ENCODE measurements at places on chromosomes 16 and 17. TPM values are rescaled to one million over a fixed set of nuclear protein-coding genes. Genes with fewer than 3 reads are reported as not detected.

DNA sequence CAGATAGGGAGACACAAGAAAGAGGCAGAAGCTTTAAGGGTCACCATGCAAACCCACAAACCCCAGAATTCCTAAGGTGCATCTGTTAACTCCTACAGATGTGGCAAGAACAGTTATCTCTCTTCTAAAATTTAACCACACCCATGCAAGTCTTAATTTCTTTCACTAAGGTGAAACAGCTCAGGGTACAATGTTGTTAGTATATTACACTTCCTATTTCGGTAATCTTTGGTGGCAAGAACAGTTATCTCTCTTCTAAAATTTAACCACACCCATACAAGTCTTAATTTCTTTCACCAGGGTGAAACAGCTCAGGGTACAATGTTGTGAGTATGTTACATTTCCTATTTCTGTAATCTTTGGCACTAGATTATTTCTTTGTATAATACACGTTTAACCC, 6.6 kb downstream of the CCL23 start:
- H3K27me3 ChIP-seq = no peaks in the 10 kb centered on the region
- H3K4me3 ChIP-seq = no peak overlapping the region
- H3K36me3 ChIP-seq = no peaks in the 10 kb centered on the region
- H3K4me1 ChIP-seq = no peaks in the 10 kb centered on the region
- H3K27ac ChIP-seq = no peak overlapping the region

- no peak for DNase-seq
- peaks cover 1% of the 10 kb centered on the region for H3K27me3 ChIP-seq
- no peaks in the 10 kb centered on the region for H3K4me1 ChIP-seq
- H3K27ac ChIP-seq = no peak overlapping the region
These were observed 72.7 kb downstream of the SDR42E1 start for GRCh38 chr16:81938326-81939163.

- no peaks in the 10 kb centered on the region for H3K36me3 ChIP-seq
- H3K27me3 ChIP-seq = peaks cover 20% of the 10 kb centered on the region
- H3K4me1 ChIP-seq = peaks cover 19% of the 10 kb centered on the region
These were observed 109.0 kb downstream of the SYCE1L start for GRCh38 chr16:77308163-77308561.

GRCh38 chr16:84050316-84050715, 7.7 kb upstream of the SLC38A8 start:
- no peak for DNase-seq
- no peak overlapping the region for H3K4me3 ChIP-seq
- peaks cover 11% of the 10 kb centered on the region for H3K36me3 ChIP-seq
- no peaks in the 10 kb centered on the region for H3K27me3 ChIP-seq
- no peaks in the 10 kb centered on the region for H3K4me1 ChIP-seq
- H3K27ac ChIP-seq = no peak overlapping the region

- peaks cover 11% of the 10 kb centered on the region for H3K27me3 ChIP-seq
- DNase-seq = no peak
- H3K4me1 ChIP-seq = peaks cover 12% of the 10 kb centered on the region
- H3K27ac ChIP-seq = no peak overlapping the region
These were observed 3.4 kb upstream of the RASD1 start for GRCh38 chr17:17499402-17500145.

GRCh38 chr17:38742411-38743308, 5.5 kb downstream of the PCGF2 start:
- no peak for DNase-seq
- H3K36me3 ChIP-seq = no peaks in the 10 kb centered on the region
- no peak overlapping the region for H3K27ac ChIP-seq
- peaks cover 24% of the 10 kb centered on the region for H3K27me3 ChIP-seq
- H3K4me1 ChIP-seq = peaks cover 11% of the 10 kb centered on the region

GRCh38 chr17:65712383-65713267, 151.2 kb upstream of the AXIN2 start:
- H3K27ac ChIP-seq = no peak overlapping the region
- no peak overlapping the region for H3K4me3 ChIP-seq
- DNase-seq = no peak
- no peaks in the 10 kb centered on the region for H3K27me3 ChIP-seq
- H3K4me1 ChIP-seq = peaks cover 12% of the 10 kb centered on the region

DNA sequence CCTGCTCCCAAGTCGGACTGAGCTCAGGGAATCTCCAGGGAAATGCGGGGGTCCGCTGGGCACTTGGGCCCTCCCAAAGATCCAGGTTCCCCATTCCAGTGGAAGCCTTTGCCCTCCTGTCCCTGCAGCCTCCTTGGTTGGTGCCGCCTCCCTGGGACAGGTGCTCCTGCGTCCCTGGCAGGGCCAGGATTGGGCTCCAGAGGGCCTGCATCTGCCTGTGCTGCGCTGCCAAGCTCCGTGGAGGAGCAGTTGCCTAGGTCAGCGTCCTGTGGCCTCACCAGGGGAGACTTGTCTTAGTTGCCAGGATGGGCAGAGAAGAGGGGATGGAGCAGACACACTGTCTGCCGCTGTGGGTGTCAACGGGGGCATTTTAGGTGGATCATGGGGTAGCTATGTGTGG, 67.1 kb downstream of the MSI2 start:
- DNase-seq = no peak
- H3K27me3 ChIP-seq = no peaks in the 10 kb centered on the region
- peaks cover 4% of the 10 kb centered on the region for H3K36me3 ChIP-seq
- H3K27ac ChIP-seq = no peak overlapping the region
- H3K4me1 ChIP-seq = peaks cover 20% of the 10 kb centered on the region

- DNase-seq = peak; percentile 82
- peak overlapping the region; percentile 45 for H3K4me3 ChIP-seq
- no peaks in the 10 kb centered on the region for H3K27me3 ChIP-seq
- H3K27ac ChIP-seq = peak overlapping the region; percentile 82
- H3K4me1 ChIP-seq = peaks cover 61% of the 10 kb centered on the region
These were observed 19.9 kb upstream of the ZNF750 start for GRCh38 chr17:82859431-82860403.

DNA sequence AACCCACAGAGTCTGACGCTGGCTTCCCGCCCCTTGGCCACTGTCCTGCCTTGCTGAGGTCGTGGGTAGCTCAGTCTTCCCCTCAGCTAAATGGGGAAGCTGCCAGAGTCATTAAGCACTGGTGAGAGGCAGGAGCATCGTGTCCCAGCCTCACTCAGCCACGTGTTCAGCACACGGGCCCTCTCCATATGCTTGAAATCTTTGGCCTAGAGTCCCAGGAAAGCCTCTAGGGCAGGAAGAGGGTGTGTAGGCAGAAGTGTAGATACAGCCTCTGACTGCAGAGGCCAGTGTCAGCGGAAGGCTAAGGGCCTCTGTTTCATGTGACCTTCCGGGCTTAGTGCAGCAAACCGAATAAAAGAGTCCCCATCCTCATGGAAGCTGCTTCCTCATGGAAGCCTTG, 4.1 kb downstream of the DHODH start:
- H3K36me3 ChIP-seq = peaks cover 21% of the 10 kb centered on the region
- no peak for DNase-seq
- peaks cover 22% of the 10 kb centered on the region for H3K4me1 ChIP-seq
- no peak overlapping the region for H3K4me3 ChIP-seq

DNA sequence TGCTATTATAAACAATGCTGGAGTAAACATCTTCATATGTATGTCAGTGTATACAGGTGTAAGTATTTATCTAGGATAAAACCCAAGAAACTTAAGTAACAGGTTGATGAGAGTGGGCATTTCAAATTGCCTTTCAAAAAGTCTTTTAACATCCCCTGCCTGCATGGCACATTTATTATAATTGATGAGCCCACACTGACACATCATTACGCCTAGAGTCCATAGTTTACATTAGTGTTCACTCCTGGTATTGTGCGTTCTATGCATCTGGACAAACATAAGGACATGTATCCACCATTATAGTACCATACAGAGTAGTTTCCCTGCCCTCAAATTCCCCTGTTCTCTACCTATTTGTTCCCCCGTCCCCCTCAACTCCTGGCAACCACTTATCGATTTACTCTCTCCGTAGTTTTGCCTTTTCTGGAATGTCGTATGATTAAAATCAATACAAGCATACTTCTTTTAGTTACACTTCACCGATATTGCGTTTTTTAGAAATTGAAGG, 53.7 kb downstream of the NACA2 start:
- no peak for DNase-seq
- H3K27ac ChIP-seq = no peak overlapping the region

- DNase-seq = no peak
- H3K27me3 ChIP-seq = no peaks in the 10 kb centered on the region
- H3K4me3 ChIP-seq = peak overlapping the region; percentile 97
- peaks cover 51% of the 10 kb centered on the region for H3K4me1 ChIP-seq
These were observed 831 bp downstream of the RPL13 start for GRCh38 chr16:89561142-89561883.

GRCh38 chr16:14486520-14487303, 143.3 kb downstream of the PARN start:
- peaks cover 14% of the 10 kb centered on the region for H3K4me1 ChIP-seq
- H3K4me3 ChIP-seq = no peak overlapping the region
- H3K27me3 ChIP-seq = no peaks in the 10 kb centered on the region
- no peak overlapping the region for H3K27ac ChIP-seq

GRCh38 chr16:88809676-88810165, 2.0 kb downstream of the APRT start:
- no peak for DNase-seq
- peak overlapping the region; percentile 85 for H3K27ac ChIP-seq
- H3K4me3 ChIP-seq = peak overlapping the region; percentile 97
- no peaks in the 10 kb centered on the region for H3K27me3 ChIP-seq

- no peaks in the 10 kb centered on the region for H3K4me1 ChIP-seq
- DNase-seq = no peak
- H3K27ac ChIP-seq = no peak overlapping the region
These were observed 35.6 kb upstream of the CBFA2T3 start for GRCh38 chr16:89012622-89012995.

- no peak overlapping the region for H3K27ac ChIP-seq
- H3K4me3 ChIP-seq = no peak overlapping the region
- H3K27me3 ChIP-seq = peaks cover 3% of the 10 kb centered on the region
- no peak for DNase-seq
These were observed 16.6 kb upstream of the PDXDC1 start for GRCh38 chr16:14958323-14958600.

- no peaks in the 10 kb centered on the region for H3K4me1 ChIP-seq
- no peak overlapping the region for H3K27ac ChIP-seq
These were observed 189.7 kb downstream of the TMEM132E start for GRCh38 chr17:34769049-34769448.

DNA sequence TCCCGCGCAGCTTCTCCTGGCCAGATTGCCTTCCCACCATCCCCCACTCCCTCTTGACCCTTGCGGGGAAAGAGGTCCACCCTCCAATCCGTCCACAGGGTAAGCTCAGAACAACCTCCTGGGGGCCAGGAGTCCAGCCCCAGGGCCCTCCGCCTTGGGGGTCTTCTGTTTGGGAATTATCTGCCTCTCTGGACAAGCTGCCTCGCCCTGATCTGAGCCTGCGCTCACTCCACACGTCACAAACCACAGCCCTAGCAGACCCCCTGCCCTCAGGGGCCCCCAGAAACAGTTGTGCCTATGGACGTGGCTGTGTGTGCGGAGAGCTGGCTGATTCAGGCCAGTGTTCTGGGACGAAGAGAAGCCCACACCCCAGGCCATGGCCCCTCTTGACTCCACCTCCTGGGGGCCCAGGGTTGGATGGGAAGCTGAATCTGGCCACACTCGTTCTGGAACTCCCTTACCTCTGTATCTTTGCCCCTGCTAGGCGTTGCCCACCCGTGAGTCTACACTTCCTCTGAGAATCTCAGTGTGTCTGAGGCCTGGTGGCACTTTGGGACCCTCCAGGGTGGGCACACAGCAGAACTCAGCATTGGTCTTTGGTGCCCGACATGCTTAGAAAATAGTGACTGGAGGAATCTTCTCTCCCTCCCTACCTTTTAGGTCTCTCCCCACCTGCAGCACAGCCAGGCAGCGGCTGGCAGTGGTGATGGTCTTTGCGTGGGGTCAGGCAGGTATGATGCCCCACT, 119.9 kb upstream of the SMURF2 start:
- H3K4me3 ChIP-seq = peak overlapping the region; percentile 30
- DNase-seq = no peak
- peaks cover 1% of the 10 kb centered on the region for H3K36me3 ChIP-seq
- no peak overlapping the region for H3K27ac ChIP-seq
- H3K4me1 ChIP-seq = peaks cover 36% of the 10 kb centered on the region

- peaks cover 18% of the 10 kb centered on the region for H3K4me1 ChIP-seq
- H3K27me3 ChIP-seq = no peaks in the 10 kb centered on the region
- H3K4me3 ChIP-seq = peak overlapping the region; percentile 94
These were observed 729 bp downstream of the P2RX5 start for GRCh38 chr17:3695129-3695722.

DNA sequence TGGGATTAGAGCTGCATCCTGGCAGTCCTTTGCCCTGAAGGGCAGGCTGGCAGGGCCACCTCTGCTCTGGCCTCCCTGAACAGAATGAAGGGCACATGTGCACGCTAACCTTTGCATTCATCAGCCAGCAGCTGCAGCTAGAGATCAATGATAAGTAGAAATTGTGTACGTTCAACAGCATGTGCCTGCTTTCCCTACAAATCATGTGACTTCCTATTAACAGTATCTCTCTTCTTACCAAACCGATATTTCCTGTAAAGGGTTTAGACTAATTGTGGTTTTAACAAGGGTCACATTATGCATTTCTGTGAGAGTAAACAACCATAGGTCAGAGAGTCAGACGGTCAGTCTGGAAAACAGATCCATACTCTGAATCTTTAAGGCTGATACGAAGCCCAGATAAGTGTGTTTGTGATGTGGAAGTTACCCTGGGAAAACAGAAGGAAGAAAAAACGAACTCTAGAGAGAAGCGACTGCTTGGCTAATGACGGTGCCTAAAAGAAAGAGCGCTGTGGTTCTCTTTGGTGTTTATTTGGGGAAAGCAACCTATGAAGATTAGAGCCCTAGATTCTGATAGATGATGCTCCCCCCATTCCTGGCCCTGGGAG, 219.4 kb downstream of the MAF start:
- peak; percentile 8 for DNase-seq
- peaks cover 24% of the 10 kb centered on the region for H3K4me1 ChIP-seq
- H3K36me3 ChIP-seq = peaks cover 1% of the 10 kb centered on the region
- H3K27ac ChIP-seq = no peak overlapping the region
- H3K4me3 ChIP-seq = peak overlapping the region; percentile 10

DNA sequence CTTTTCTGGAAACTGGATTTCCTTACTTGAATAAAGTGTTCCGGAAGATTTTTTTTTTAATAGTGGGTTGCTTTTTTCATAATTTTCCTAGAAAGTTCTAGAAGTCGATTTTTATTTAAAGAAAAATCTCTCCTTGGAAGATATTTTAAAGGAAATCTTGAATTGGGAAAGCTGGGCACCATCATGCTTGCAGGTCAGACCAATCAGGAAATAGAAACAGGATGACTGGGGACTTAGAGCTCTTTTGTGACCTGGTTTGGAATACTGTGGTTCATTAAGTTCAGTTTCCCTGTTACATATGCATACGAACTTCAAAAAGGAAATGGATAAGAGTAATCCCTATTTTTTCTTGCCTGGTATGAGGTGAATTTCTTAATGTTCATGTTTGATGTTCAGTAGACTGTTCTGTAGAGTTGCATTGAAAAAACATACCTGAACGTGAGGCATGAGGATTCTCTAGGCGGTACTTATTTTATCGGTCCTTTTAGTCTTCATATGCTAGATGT, 1.2 kb downstream of the NFATC3 start:
- no peaks in the 10 kb centered on the region for H3K27me3 ChIP-seq
- H3K27ac ChIP-seq = peak overlapping the region; percentile 93
- peaks cover 62% of the 10 kb centered on the region for H3K4me1 ChIP-seq
- no peaks in the 10 kb centered on the region for H3K36me3 ChIP-seq
- DNase-seq = no peak

Gene ADCY9
- total RNA-seq = 7.1 TPM

Gene PLA2G10
- total RNA-seq = not detected

Gene CPHXL2
- total RNA-seq = not detected

Gene ALOX15
- total RNA-seq = not detected

Gene SLC13A2
- not detected for total RNA-seq

Gene CA4
- not detected for total RNA-seq

Gene NPIPB13
- total RNA-seq = 5.7 TPM

Gene SEZ6
- not detected for total RNA-seq

Gene IKZF3
- total RNA-seq = 36.1 TPM
